Heart right ventricle (tissue), 16 donors: ENCODE measurements at places on chromosomes 2 and 18. TPM values are rescaled to one million over a fixed set of nuclear protein-coding genes. Genes with fewer than 3 reads are reported as not detected.

DNA sequence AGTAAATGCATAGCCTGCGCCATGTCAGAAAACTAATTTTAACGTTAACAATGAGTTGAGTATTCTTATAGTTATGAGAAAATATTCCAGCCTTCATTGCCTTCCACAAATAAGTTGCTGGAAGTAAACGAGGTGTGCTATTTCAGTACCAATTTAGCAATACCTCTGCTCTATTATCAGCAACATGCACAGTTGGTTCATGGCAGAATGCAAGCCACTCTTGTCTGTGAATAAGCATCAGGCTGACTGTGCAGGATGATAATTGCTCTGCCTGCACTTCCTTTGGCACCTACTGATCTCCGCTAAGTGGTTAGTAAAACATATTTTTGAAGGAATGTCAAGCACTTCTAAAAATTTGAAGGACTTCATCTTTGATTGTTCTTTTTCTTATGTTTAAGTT is 261.9 kb upstream of the SIX3 start:
- no peak for DNase-seq
- no peaks in the 10 kb centered on the region for H3K4me1 ChIP-seq

DNA sequence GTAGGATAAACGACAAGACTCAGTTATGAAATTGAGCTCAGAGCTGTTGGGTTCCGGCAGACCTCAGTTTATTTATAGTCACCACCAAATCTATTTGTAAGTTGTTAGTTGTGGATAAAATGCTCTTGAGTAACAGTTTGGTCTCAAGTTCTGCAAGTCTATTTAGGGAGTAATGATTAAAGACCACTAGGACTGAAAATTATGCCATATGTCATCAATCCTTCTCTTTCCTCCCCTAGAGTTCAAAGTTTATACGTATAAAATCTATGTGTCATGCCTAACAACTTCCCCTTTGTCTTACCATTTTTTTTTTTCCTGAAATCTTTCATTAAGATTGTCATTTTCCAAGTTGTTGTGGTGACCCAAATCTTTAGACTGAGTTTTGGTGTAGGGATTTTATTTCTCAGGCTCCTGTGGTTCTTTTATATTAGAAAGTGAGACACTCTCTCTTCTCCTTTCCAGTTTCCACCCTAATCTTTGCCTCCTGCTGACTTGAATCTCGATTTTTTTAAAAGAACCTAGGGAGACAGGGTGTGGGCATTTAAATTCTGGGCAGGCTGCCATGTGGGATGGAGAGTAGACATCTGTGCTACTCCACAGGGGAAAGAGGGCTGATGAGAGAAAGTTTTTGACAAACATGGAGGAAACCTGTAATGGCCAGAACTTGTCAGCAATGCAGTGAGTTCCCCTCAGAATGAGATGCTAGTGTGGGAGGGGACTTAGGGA is 51.0 kb downstream of the LAMA3 start:
- H3K36me3 ChIP-seq: no peaks in the 10 kb centered on the region
- no peak for DNase-seq
- H3K27me3 ChIP-seq: no peaks in the 10 kb centered on the region

GRCh38 chr18:10040287-10041011 is 126.6 kb downstream of the VAPA start:
- no peaks in the 10 kb centered on the region for H3K27me3 ChIP-seq
- no peak for DNase-seq
- no peaks in the 10 kb centered on the region for H3K4me1 ChIP-seq
- H3K27ac ChIP-seq: peak overlapping the region; percentile 73
- H3K4me3 ChIP-seq: no peak overlapping the region

- no peaks in the 10 kb centered on the region for H3K27me3 ChIP-seq
- no peak overlapping the region for H3K27ac ChIP-seq
- DNase-seq: no peak
- H3K4me1 ChIP-seq: peaks cover 9% of the 10 kb centered on the region
Measured at GRCh38 chr2:124272261-124272841, 247.3 kb downstream of the CNTNAP5 start.

DNA sequence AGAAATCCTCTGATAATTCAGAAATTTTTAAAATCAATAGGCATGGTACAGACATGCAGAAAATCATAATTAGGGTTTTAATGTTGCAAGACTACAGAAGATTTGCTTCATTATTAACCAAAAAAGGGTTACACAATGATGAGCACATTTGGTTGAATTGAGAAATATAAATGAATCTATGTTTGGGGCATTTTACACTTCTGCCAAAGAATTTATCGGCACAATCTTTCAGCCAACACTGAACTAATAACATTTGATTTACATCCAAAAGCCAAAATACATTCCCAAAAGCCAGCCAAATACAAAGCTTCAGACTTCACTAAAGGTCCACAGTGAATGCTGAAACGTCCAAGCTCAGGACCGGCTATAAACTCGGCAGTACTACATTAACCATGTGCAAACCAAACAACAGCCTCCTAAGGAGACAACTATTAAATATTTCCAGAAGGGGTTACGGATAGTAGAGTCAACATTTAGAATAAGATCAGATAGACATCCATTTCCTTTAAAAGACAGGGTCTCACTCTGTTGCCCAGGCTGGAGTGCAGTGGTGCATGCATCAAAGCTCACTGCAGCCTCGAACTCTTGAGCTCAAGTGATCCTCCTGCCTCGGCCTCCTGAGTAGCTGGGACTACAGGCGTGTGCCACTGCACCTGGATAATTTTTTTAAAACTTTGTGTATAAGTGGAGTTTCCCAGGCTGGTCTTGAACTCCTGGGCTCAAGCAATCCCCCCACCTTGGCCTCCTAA is 29.4 kb downstream of the SPRED2 start:
- peaks cover 14% of the 10 kb centered on the region for H3K4me1 ChIP-seq
- no peaks in the 10 kb centered on the region for H3K27me3 ChIP-seq
- no peaks in the 10 kb centered on the region for H3K36me3 ChIP-seq
- no peak overlapping the region for H3K4me3 ChIP-seq
- DNase-seq: no peak

DCDC2C gene
- total RNA-seq: not detected

DPP10 gene
- total RNA-seq: not detected

DNA sequence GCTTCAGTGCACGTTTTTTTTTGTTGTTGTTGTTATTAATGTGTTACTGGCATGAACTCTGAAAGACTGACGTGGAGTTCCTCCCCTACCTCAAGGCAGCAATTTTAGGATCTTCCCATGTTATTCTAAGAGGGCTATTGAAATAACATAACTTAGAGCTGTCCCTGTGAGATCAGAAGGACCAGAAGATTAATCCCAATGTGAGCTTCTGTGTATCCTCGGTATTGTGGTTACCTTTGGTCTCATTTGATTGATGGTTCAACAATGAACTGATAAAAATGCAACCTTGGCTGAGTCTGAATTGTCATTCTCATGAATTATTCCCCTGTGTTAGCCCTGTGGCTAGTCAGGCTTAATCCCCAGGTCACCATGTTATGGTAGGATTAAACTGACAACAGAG is 394.1 kb downstream of the TRIB2 start:
- no peak for DNase-seq
- H3K36me3 ChIP-seq: no peaks in the 10 kb centered on the region
- H3K27me3 ChIP-seq: no peaks in the 10 kb centered on the region

DNA sequence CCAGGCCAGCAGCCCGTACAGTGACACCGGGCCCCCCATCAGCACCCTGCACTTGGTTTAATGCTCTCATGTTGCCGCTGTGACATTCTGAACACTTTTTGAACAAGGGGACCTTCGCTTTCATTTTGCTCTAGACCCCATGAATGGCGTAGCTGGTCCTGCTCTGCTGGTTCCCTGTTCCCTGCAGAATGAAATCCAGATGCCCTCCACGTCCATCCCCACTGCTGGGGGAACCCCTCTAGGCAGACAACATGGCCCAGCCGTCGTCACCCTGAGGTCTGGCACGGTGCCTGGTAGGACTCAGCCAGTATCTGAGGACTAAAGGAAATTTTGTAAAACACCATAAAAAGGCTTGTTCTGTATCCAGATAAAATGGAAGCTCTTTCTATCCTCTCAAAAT is 128.6 kb downstream of the KCTD1 start:
- H3K27me3 ChIP-seq: no peaks in the 10 kb centered on the region
- H3K27ac ChIP-seq: no peak overlapping the region
- no peaks in the 10 kb centered on the region for H3K36me3 ChIP-seq
- no peak for DNase-seq

DNA sequence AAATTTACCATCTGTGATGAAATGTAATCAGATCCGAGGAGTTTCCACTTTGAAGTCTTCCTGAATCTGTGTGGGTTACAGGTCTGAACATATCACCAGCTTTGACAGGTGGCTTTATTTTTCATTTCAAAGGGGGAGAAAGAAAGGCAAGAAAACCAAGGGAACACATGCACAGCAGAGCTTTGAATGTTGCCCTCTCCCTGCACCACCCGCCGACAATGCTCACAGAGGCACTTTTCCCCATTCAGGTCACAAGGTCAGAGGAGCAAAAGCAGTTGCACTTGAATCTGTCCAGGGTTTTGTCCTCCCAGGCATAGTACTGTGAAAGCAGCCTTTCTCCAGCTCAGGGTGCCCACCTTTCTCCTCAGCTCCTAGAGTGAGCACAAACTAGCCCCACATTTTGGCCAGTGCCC is 130.2 kb downstream of the OSR1 start:
- no peaks in the 10 kb centered on the region for H3K4me1 ChIP-seq
- H3K4me3 ChIP-seq: no peak overlapping the region
- no peaks in the 10 kb centered on the region for H3K36me3 ChIP-seq
- no peak for DNase-seq

- H3K4me1 ChIP-seq: no peaks in the 10 kb centered on the region
Measured at GRCh38 chr2:171200469-171200868, 39.8 kb upstream of the TLK1 start.

AQP4 gene
- 8.2 TPM for total RNA-seq

CRYGD gene
- total RNA-seq: not detected

GRCh38 chr18:32930695-32931301 is 158.0 kb upstream of the KLHL14 start:
- DNase-seq: no peak
- H3K4me1 ChIP-seq: no peaks in the 10 kb centered on the region
- no peak overlapping the region for H3K4me3 ChIP-seq
- H3K27ac ChIP-seq: no peak overlapping the region
- no peaks in the 10 kb centered on the region for H3K27me3 ChIP-seq

DNA sequence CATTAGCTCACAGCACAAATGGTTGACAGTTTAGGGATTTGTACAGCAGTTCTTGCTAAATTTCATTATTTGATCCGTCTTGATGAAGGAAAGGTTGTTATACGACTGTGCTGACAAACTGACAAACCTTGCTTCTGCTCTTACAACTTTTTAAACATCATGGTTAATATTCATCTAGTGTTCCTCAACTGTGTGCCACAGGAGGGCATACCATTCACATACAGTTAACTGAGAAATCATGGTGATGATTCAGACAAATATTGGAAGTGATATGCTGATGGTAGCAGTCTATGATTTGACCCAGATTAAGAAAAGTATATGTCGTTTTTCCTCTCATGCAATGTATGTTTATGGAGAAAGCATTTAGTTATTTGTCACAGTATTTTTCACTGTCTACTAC is 129.8 kb upstream of the FSIP2 start:
- H3K4me1 ChIP-seq: no peaks in the 10 kb centered on the region
- H3K27ac ChIP-seq: no peak overlapping the region
- no peak overlapping the region for H3K4me3 ChIP-seq
- no peaks in the 10 kb centered on the region for H3K36me3 ChIP-seq

DNA sequence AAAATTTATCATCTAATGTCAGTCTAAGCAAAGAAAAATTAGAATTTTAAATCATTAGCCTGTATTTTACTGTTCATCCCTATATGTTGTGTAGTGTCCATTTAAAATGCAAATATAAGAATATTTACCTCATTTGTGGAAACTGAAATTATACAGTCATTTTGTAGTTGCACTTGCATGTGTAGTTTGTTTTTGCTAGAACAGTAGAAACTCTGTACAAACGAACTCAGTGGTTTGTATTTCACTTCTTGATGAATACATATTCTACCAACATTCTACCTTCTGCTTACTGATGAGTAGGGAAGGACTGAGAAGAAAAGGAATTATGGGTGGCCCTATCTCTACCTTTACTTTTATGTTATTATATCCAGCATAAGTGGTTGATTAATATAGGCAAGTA is 29.7 kb downstream of the BMPR2 start:
- no peaks in the 10 kb centered on the region for H3K27me3 ChIP-seq
- peaks cover 11% of the 10 kb centered on the region for H3K4me1 ChIP-seq
- no peak overlapping the region for H3K27ac ChIP-seq
- no peaks in the 10 kb centered on the region for H3K36me3 ChIP-seq

DNA sequence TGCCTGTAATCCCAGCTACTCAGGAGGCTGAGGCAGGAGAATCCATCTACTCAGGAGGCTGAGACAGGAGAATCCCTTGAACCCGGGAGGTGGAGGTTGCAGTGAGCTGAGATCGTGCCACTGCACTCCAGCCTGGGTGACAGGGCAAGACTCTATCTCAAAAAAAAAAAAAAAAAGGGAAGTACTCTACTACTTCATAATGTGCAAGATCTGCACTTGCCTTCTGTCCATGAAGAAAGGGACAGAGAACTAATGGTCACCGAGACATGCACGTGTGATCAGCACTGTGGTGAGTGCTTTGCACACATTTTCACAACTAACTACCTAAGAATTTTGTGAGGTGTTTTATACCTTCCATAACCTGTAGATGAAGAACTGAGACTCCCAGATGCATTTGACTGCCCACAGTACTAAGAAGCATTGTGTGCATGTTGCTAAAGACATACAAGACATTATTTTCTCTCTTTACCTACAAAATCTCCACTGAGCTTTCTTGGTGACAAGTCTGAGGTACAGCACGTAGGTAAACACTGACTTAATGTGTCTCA is 784.8 kb upstream of the ID2 start:
- no peaks in the 10 kb centered on the region for H3K4me1 ChIP-seq
- no peaks in the 10 kb centered on the region for H3K27me3 ChIP-seq
- no peak for DNase-seq
- H3K36me3 ChIP-seq: no peaks in the 10 kb centered on the region
- no peak overlapping the region for H3K4me3 ChIP-seq
- no peak overlapping the region for H3K27ac ChIP-seq

- no peak overlapping the region for H3K27ac ChIP-seq
- H3K36me3 ChIP-seq: peaks cover 100% of the 10 kb centered on the region
- no peaks in the 10 kb centered on the region for H3K27me3 ChIP-seq
- no peaks in the 10 kb centered on the region for H3K4me1 ChIP-seq
Measured at GRCh38 chr2:101873543-101873942, 118.2 kb upstream of the IL1R2 start.

DNA sequence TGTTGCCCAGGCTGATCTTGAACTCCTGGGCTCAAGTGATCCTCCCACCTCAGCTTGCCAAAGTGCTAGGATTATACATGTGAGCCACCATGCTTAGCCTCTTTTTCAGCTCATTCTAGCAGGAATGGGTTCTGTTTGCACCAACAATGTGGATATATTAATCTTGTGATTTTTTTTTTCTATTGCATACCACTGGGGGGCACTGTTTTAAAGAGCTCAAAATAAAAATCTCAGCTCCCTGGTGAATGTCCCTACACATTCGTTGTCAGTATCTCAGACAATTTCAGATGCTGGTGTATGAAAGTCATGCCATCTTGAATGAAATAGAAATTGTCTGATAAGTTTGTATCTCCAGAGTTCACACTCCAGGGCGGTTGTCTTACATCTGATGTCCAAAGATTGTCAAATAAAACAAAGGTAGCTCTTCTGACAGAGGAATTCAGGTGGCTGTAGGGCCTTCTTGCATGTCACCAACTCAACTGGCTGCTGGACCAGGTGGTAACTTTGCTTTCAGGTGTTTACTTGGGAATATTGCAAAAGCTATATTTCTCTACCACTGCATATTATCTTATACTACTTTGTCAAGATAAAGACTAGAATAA is 3.1 kb upstream of the MATN3 start:
- H3K27ac ChIP-seq: no peak overlapping the region
- DNase-seq: no peak
- H3K4me1 ChIP-seq: peaks cover 11% of the 10 kb centered on the region
